Colonic mucosa (tissue), 4 donors: ENCODE measurements at places on chromosomes 2 and 18. TPM values are rescaled to one million over a fixed set of nuclear protein-coding genes. Genes with fewer than 3 reads are reported as not detected.

Gene PROM2
- total RNA-seq = 63.4 TPM

Gene MBD1
- total RNA-seq = 92.3 TPM

Gene INHBB
- total RNA-seq = 0.30 TPM

Gene XDH
- 44.4 TPM for total RNA-seq

Gene EFEMP1
- 25.2 TPM for total RNA-seq

Gene SNORC
- total RNA-seq = 39.6 TPM

Gene CEP76
- 10.7 TPM for total RNA-seq

Gene APCDD1
- total RNA-seq = 5.6 TPM

Gene AQP4
- total RNA-seq = 0.35 TPM

Gene MYCN
- 1.5 TPM for total RNA-seq

Gene TANC1
- total RNA-seq = 32.7 TPM

Gene PIEZO2
- 0.79 TPM for total RNA-seq

Gene FBLN7
- total RNA-seq = 0.10 TPM

Gene MAL
- total RNA-seq = 3.5 TPM

Gene VPS4B
- total RNA-seq = 96.3 TPM

Gene TFPI
- total RNA-seq = 23.4 TPM

Gene KCNIP3
- total RNA-seq = 2.3 TPM
